ENCODE measurements at places on chromosomes 16 and 17.

GRCh38 chr16:1338119-1338730 is 4.8 kb downstream of the BAIAP3 start:
- no peak for DNase-seq

- no peak for DNase-seq
Measured at GRCh38 chr17:16189791-16190348, 25.5 kb downstream of the NCOR1 start.

- no peak for DNase-seq
Measured at GRCh38 chr16:30715750-30716445, 16.9 kb downstream of the SRCAP start.

DNA sequence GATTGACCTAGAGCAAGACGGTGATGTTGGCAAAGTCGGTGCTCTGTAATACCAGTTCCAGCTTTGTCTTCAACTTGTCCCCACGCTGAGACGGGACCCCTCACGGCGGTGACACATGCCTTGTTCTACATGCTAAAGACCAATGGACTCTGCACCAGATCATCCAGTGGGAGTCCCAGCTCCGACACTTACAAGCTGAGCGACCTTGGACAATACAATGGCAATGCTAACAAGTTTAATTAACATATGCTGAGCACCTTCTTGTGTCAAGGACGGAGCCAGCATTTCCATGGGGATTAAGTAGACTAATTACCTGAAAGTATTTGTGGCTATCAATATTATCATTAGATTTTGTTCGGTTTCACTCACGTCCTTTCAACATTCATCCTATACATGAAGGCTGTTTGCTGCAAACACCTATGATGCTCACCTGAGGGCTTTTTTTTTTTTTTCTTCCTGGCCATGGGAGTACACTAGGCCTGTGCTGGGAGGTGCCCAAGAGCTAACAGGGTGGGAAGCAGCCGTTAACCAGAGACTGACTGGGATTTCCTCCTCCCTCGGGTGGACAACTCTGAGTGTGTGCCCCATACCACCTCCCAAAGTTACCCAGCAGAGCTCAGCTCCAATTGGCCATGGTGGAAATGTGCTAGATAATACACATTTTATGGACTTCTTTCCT is 308.6 kb upstream of the ZFHX3 start:
- no peak for DNase-seq

DNA sequence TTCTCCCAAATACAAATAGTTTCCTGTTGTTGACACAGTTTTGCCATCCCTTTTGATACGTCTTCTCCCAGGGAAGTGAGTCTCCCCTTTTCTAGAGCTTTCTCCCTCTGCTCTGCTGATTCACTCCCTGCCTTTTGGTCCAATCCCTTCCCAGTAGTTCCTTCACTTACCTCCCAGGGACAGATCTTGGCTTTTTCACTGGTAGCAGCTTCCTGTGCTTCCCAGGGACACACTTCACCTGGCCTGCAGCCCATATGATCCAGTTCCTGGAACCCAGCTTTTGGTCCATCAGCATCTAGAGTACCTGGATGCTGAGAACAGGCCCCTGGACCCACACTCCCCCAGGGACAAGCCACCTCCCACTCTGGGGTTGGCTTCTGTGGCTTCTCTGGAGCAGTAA is 15.8 kb downstream of the GPR179 start:
- no peak for DNase-seq

- no peak for DNase-seq
Measured at GRCh38 chr16:8402981-8403843, 187.1 kb downstream of the TMEM114 start.

GRCh38 chr17:55351226-55351625 is 70.4 kb downstream of the MMD start:
- DNase-seq, result no peak

DNA sequence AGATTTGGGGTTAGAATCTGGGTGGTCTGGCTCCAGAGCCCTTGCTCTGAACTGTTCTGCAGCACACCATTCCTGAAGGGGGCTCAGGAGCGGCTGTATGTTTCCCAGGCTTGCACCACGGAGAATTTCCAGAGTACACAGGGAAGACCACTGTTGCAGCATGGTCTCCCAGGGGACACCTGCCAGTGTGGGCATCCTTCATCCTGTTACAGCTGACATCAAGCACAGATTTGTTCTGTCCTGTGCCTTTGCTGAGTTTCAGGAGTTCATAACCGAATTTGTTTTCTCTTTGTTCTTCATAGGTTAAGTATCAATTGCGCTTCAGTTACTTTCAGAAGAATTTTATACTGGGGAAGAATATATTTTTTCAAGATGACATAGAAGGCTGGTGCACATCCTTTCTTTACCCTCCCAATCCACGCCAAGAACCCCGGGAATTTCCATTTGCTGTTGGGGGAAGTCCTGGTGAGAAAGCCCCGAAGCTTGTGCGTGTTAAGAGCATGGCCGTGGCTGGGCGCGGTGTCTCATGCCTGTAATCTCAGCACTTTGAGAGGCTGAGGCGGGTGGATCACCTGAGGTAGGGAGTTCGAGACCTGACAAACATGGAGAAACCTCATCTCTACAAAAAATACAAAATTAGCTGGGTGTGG is 26.3 kb upstream of the ABCA3 start:
- no peak for DNase-seq

DNA sequence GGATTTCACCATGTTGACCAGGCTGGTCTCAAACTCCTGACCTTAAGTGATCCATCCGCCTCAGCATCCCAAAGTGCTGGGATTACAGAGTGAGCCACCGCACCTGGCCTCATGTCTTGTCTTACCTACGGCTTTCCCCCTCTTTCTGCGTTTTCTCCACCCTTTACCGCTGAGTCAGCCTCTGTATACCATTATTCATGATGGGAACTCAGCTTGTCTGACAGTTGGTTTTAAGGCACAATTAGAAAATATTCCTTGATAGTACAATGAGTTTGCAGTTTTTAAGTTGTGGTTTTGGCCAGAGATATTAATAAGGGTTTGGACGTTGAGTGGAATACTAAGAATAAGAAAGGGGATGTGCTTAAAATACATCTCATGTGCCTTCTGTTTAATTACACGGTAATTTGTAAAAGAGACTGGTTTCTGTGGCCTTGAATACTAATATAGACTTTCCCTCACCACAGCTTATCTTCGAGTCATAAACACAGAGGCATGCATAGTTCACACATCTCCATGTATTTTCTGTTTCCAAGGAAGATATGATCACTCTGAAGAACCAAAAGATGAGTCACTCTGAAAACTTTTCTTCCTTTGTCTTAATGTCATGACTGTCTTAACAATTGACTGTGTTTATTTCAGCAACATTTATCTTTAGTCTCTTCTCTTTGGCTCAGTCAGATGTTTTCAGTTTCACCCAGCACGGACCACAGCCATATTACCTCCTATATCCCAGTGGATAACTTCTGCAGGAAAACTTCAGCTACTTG is 54.4 kb downstream of the PITPNC1 start:
- no peak for DNase-seq

DNA sequence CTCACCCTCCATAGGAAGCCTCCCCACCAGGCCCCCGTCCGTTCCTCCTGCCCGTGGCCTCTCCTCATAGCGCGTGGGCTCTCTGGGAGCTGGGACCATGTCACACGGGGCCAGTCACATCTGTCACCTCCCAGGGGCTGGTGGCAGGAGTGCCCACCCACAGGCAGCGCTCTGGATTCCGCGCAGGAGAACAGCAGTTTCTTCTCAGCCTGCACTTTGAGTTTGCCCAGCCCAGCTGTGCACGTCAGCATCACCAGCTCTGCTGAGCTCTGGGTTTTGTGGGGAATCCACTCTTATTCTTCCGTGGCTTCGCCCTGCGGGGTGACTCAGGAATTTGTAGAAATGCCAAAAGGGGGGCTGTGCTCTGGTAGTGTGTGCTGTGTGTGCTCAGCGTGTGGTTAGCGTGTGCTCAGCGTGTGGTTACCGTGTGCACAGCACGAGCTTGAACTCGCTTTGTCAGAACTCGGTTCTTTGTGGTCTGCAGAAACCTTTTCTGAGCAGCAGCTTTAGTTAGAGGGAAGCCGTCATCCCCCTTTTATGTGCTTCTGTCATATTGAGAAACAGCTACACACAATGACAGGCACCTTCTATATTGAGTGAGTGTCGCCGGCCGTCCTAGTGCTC is 3.2 kb downstream of the ACSF3 start:
- DNase-seq, result no peak

DNA sequence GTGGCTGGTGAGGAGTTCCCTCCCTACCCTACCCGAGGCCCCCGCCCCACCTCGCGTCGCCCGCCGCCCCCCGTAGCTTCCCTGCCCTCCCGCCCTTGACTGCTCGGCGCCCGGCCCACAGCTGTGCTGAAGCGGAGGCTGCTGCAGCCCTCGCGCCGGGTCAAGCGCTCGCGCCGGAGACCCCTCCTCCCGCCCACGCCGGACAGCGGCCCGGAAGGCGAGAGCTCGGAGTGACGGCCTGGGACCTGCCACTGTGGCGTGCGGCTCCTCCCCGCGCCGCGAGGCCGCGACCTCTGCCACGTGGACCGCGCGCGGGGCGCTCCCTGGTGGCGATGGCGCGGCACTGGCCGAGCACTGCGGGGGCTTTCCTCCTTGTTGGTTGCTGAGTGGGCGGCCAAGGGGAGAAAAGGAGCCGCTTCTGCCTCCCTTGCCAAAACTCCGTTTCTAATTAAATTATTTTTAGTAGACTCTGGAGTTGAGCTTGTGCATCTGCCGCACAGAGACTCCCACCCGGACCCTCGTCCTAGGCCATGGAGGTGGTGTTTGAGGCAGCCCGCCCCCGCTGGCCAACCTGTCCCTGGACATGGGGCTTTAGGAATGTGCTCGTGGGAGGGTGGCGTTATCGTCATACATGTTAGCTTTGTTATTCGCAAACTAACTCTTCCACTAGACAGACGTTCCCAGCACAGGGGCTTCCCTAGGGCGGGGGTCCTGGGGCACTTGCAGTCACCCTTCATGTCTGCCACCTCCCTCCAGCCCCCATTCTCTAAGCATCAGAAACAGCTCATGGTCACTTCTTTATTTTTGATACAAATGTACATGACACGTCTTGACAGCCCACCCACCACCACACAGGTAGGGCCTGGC is 4.4 kb downstream of the TP53I13 start:
- no peak for DNase-seq

- DNase-seq, result no peak
Measured at GRCh38 chr17:5702951-5703510, 118.7 kb upstream of the NLRP1 start.

- DNase-seq, result no peak
Measured at GRCh38 chr17:64938925-64939474, 19.7 kb upstream of the LRRC37A3 start.

DNA sequence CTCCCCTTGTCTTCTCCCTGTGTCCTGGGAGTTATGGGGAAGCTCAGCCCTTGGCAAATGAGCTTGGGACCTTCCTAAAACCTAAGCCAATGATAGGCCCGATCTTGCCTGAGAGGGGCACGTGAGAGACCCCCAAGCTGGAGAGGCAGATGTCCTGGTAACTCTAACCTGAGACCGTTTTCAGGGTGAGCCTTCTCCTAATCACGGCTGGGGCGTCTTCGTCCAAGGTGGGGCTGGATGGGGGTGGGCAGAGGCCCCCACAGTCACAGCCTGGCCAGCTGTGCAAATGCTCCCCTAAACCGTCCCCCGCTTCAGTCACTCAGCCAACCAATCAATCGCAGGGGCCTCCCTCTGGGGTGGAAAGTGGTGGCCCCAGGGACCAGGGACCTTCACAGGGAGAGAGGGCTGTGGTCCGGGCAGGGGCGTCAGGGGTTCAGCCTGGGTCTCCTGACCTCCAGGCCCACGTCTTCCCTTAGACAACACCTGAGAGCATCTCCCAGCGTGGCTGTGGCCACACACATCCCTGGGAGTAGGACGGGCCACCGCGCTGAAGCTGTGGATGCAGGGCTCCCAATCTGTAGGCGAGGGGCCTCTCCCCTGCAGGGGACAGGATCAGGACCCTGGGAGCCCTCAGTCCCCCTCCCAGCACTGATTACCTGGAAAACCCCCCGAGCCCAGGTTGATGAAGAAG is 30.6 kb downstream of the ACTG1 start:
- no peak for DNase-seq

DNA sequence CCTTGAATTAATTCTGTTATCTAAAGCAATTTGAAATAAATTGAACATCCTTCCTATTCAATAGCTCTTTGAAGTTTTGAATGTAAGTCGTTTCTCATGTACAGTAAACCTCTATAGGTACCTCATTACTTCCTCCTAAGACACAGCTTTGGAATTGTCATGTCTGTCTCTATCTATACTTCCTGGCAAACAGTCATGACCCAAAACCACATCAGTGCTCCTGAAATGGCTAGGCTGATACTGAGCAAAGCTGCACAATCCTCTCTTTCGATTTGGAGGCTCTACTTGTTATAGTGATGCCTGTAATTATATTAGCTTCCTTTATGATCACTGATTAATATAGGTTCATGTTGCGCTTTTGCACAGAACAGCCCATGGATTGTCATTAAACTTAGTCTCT is 110.1 kb downstream of the ADAMTS18 start:
- DNase-seq, result no peak

DNA sequence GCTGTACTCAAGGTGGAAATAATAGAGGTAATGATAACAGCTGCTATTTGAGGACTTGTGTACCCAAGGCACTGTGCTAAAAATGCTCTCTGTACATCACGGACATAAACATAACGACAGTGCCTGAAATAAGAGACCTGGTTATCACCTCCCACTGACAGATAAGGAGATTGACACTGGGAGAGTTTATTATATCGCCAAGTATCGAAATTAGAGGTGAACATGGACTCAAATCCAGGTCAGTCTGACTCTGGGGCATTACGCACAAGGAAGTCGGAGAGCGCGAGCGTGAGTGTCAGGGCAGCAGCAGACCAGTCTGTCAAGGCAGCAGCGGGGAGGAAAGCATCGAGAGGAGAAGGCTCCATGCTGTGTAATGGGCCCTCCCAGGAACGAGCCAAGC is 57.1 kb downstream of the GOSR1 start:
- no peak for DNase-seq

DNA sequence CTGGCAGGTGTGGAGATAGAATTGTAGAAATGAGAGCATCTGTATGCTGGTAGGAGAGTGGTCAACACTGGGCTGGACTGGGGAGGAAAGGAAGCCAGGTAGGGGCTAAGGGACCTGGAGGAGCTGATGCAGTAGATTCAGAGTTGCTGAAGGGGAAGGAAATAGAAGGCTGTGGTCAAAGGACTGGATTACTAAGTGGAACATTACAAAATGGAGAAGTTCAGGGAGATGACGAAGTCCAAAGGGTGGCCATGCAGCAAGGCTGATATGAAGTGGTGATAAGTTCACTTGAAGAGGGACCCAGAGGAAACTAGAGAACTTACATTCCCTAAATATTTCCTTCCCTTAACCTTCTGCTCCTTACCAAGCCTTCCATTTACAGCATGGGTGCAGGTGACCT is 8.6 kb upstream of the CCL2 start:
- no peak for DNase-seq

GRCh38 chr16:12771341-12771798 is 32.3 kb downstream of the CPPED1 start:
- no peak for DNase-seq
